ENCODE measurements at places on chromosomes 16 and 17. TPM values are rescaled to one million over a fixed set of nuclear protein-coding genes. Genes with fewer than 3 reads are reported as not detected.

DNA sequence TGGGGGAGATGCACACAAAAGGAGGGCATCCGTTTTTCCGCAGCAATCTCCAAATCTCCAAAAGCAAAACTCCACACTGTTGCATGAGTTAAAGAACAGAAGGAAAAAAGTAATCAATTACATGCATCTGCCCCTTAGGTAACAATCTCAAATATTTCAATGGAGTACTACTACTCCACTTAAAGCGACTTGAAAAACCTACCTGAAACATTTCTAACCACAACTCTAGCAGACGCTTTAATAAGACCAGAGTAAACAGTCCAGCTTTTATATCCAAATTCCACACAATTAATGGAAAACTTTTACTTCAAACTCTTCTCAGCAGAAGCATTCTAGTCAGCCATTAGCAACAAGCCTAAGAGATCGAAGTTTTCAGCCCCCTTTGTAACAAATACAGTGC, 29.9 kb downstream of the AP1G1 start:
- no peaks in the 10 kb centered on the region for H3K27me3 ChIP-seq
- no peak overlapping the region for H3K4me3 ChIP-seq
- H3K36me3 ChIP-seq, result peaks cover 5% of the 10 kb centered on the region

Gene SLFN14
- total RNA-seq, result 0.29 TPM

DNA sequence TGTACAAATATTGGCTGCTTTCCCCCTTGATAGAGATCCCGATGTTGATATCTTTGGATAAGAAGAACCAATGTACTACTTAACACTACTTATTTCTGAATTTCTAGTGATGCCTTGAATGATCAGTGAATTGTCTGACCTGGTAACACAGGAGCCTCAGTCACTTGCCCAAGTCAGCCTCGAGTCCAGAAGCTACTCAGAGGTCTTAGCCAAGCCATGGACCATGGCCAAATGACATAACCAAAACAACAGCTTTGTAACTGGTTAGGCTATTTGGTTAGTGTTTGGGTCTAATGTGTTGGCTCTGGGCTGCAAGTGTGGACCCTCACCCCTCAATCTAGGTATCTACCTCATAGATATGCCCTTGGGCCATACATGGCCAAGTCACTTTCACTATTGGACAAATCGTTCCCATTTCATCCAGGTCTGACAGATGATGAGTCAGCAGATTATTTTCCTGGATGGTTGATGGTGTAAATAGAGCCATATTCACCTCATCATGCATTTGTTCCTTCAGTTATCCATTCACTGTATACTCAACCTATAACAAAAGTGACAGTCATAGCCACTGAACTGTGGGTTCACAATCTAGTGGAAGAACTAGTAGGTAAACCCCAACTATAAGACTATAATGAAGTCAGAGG, 3.5 kb downstream of the RBFOX1 start:
- H3K4me1 ChIP-seq, result no peaks in the 10 kb centered on the region
- DNase-seq, result no peak

DNA sequence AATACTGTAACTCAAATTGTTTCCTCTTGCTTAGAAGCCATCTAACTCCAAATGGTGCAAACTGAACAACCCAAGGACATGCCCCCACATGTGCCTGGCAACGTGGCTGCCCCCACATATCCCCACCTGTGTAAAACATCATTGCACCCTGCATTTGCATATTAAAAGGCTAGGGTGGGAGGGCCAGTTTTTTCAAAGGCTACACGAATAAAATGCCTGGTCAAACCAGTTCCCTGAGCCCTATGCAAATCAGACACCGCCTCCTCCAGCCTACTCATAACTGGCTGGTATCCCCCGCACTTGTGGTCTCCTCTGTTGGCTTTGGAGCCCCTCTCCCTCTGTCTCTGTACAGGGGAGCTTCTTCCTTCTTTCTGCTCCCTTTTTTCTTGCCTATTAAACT, 26.7 kb downstream of the C16orf54 start:
- H3K4me1 ChIP-seq, result no peaks in the 10 kb centered on the region
- no peak overlapping the region for H3K4me3 ChIP-seq
- no peaks in the 10 kb centered on the region for H3K36me3 ChIP-seq
- no peaks in the 10 kb centered on the region for H3K27me3 ChIP-seq
- H3K27ac ChIP-seq, result no peak overlapping the region

GRCh38 chr16:73483934-73484711, 436.2 kb upstream of the ZFHX3 start:
- H3K4me1 ChIP-seq, result no peaks in the 10 kb centered on the region
- H3K36me3 ChIP-seq, result no peaks in the 10 kb centered on the region
- DNase-seq, result no peak
- no peaks in the 10 kb centered on the region for H3K27me3 ChIP-seq
